ENCODE measurements at places on chromosomes 12 and 14.

DNA sequence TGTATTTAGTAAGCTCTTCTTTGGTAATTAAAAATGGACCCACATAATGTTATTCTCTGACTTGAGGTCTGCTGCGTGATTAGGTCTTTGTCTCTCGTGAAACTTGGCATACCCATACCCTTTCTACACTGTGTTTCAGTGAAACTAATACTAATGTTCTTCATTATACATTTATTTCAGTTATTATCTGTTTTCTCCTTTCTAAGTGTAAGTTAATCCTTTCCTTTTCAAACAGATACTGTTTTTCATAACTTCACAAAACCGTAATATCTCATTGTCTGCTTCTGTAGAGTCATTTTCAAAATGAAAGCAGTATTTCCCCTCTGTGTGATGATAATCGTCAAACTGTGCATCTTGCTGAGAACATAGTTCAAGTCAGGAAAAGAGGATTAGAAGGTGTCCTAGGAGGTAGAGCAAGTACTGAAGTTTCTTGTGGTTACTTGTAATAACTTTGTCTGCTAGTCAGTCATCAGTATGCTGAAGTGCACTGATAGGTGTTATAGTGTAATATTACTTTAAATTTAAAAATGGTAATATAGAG lies 15.9 kb downstream of the PYROXD1 start:
- no peak for DNase-seq

GRCh38 chr14:44778604-44779003 lies 183.1 kb downstream of the KLHL28 start:
- DNase-seq: no peak

- no peak for DNase-seq
These were observed 2.3 kb upstream of the CDCA4 start for GRCh38 chr14:105023144-105023543.

DNA sequence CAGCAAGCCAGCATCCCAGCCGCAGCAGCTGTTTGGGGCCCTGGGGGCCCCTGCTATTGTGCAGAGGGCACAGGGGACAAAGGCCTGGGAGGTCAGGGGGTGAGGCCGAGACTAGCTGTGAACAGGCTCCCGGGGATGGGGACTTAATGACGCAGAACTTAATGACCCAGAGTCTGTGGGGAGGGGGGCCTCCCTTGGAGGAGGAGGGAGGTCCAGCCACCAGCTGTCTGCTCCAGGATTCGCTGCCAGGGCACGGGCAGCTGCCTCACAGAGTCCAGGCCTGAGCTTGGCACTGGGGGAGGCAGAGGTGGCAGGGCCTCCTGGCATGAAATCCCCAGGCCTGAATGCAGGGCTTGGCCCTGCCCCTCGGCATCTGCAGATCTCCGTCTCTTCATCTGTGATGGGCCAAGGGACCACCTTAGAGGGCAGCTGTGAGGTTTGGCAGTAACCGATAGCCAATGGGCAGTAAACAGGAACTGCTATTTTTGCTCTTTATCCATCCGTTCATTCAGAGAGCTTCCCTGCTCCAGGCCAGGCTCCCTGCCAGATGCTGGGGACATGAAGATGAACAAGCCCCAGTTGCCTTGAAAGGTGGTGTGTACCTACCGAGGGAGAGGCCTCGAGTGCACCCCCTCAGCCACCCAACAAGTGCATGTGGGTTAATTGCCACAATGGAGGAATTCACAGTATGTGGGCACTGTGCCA lies 6.7 kb downstream of the FAM222A start:
- DNase-seq: no peak

GRCh38 chr14:31933716-31934115 lies 143.4 kb upstream of the ARHGAP5 start:
- DNase-seq: no peak

All from stimulated activated CD4-positive, alpha-beta T cell treated with anti-CD3 and anti-CD28 coated beads, Interleukin-2, amount 100 ng/mL, for 4 hours (primary cell).